Lung microvascular endothelial cell (primary cell): ENCODE measurements at places on chromosomes 1 and 21. TPM values are rescaled to one million over a fixed set of nuclear protein-coding genes. Genes with fewer than 3 reads are reported as not detected.

The C1orf115 gene
- 44.2 and 92.7 TPM in 2 replicates for total RNA-seq

The SIK1 gene
- 0.65 and 4.0 TPM in 2 replicates for total RNA-seq

The CFHR4 gene
- total RNA-seq: not detected in 2 replicates

The BNIPL gene
- total RNA-seq: under 0.01 and 0.20 TPM in 2 replicates

The KIF14 gene
- 1.2 and 3.9 TPM in 2 replicates for total RNA-seq

The CR1L gene
- not detected in 2 replicates for total RNA-seq

The GBP6 gene
- total RNA-seq: not detected in 2 replicates

The DISC1 gene
- total RNA-seq: 3.0 and 4.1 TPM in 2 replicates

The PCSK9 gene
- total RNA-seq: under 0.01 TPM in 1 of 2 replicates, not detected in the other

The TSTD1 gene
- 1.7 and 7.1 TPM in 2 replicates for total RNA-seq

The GUCA2A gene
- not detected in 2 replicates for total RNA-seq

- DNase-seq: no peak
Measured at GRCh38 chr1:39488793-39489566, 2.5 kb upstream of the BMP8A start.

- DNase-seq: peak; percentile 40
Measured at GRCh38 chr1:181126871-181127587, 38.5 kb downstream of the IER5 start.

DNA sequence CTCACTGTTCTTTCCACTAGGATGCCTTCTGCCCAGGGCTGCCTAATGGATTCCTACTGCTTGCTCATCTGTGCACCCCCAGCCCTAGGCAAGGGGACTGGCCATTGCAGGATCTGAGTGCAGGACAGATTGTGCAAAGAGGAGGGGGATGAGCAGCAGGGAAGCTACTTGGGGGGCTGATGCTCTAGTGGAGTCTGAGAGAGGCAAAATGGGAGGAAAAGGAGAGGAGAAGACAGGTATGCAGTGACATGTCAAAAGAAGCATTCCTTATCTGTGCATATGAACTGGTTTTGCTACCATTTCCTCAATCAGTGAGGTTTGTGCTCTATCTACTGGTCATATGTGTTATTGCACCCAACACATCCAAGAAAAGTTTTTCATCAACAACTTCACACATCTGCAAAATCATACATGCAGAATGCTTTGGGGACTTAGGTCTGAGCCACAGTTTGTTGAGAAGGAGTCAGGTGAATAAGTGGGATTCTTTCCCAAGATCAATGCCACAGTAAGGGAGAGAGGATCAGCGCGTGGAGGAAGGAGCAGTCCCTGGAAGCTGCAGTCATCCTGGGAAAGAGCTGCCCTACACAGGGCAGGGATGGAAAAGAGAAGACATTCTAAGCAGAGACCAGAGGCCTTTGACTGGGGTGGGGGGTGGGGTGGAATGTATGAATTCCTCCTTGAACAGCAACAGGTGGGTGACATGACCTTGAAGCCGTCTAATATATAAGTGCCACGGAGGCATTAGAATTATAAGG, 14.4 kb downstream of the SLC5A9 start:
- DNase-seq: peak; percentile 70

DNA sequence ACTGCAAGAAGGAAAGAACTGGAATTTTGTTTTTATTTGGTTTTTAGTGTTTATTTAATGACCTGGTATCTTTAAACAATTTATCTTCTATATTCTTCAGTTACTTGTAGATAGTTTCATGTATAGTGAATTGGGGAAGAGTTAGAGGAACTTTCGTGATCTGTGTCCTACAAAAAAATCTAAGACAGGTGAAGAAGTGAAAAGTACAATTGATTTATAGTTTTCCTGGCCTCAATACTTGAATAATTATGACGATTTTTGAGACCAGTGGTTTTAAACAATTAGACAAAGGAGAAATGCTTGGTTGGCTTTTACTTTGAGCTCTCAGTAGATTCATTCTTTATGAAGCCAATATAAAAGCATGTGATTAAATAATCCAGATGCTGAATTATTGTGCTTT, 7.5 kb downstream of the MIER1 start:
- no peak for DNase-seq

GRCh38 chr1:160045653-160046052, 13.9 kb upstream of the PIGM start:
- DNase-seq: no peak

- DNase-seq: no peak
Measured at GRCh38 chr1:110482662-110483307, 31.8 kb downstream of the PROK1 start.

DNA sequence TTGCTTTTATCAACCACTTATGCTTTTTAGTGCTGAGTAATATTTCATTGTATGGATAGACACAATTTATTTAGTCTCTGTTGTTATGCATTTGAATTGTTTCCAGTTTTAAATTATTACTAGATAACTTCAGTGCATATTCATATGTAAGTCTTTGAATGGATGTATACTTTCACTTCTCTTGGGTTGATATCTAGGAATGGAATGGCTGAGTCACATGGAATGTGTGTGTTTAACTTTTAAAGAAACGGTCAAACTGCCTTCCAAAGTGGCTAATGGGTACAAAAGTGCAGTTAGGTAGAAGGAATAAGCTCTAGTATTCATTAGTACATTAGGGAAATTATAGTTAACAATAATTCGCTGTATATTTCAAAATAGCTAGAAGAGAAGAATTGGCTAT, 82.4 kb downstream of the NPHS2 start:
- DNase-seq: no peak

GRCh38 chr1:2431518-2431917, 19.2 kb upstream of the PEX10 start:
- DNase-seq: no peak

GRCh38 chr21:36700971-36701755, 2.2 kb downstream of the SIM2 start:
- no peak for DNase-seq

GRCh38 chr1:46687093-46687659, 15.5 kb downstream of the TEX38 start:
- DNase-seq: peak; percentile 80

GRCh38 chr1:51600529-51600928, 16.4 kb upstream of the OSBPL9 start:
- no peak for DNase-seq

GRCh38 chr1:247518613-247518891, 17.7 kb downstream of the OR2C3 start:
- DNase-seq: no peak

- DNase-seq: peak; percentile 93
Measured at GRCh38 chr1:154955039-154955717, 721 bp downstream of the PBXIP1 start.

DNA sequence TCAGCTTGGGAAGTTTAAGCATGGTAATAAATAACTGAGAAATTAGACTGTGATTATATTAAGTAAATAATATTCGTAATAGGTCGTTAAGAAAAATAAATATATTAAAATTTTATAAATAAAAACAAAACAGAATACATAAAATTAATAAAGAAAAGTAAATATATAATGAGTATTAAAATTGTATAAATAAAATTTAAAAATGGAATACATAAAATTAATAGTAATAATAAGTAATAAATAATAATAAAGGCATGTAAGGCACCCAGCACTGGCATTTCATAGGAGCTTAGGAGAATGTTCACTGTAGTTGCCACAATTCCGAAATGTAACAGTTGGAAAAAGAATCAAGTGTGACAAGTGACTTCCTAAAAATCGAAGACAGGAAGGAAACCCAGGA, 45.8 kb upstream of the FHAD1 start:
- DNase-seq: no peak

DNA sequence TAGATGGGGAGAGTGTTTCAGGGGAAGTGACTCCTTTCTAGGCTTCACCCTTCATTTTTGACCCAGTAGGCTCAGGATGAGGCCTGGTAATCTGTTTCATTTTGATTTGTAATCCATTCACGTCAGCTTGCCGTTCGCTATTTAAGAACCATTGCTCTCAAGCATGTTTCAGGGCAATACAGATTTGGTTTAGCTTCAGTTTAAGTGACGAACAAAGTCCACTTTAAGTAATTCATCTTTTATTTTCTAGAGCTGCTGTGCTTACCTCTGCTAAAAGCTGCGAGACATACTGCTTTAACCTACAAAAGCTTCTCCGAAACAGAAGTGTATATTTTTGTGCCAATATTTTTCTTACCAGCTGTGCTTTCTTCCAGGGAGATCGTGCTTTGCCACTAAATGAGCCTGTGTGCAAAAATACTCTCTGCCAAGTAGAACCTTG, 8.9 kb upstream of the FMO3 start:
- no peak for DNase-seq

- no peak for DNase-seq
Measured at GRCh38 chr1:84006591-84006990, 7.7 kb upstream of the TTLL7 start.

DNA sequence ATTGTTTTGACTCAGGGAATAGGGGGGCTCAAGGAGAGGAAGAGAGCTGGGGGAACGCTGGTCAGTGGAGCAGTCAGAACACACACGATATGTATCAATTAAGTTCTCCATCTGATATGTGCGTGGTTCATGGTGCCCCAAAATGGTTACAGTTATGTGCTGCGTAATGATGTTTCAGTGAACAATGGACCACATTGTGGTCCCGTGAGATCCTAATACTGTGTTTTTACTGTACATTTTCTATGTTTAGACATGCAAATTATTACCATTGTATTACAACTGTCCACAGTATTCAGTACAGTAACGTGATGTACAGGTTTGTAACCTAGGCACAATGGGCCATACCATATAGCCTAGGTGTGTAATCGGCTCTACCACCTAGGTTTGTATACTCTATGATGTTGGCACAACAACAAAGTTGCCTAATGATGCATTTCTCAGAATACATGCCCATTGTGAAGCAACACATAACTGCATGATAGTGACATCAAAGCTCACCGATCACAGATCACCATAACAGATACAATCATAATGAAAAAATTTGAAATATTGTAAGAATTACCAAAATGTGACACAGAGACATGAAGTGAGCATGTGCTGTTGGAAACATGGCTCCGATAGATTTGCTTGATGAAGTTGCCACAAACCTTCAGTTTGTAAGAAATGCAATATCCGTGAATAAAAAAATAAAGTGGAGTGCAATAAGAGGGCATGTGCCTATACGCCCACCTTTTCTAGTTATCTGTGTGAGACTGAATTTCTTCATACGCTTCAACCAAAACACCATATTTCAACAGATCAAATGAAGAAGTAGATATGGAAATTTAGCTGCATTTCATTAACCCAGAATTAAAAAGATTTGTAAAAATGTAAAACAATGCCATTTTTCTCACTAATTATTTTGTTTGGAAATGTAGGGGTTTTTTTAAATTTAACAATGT, 14.8 kb upstream of the TMEM54 start:
- no peak for DNase-seq

DNA sequence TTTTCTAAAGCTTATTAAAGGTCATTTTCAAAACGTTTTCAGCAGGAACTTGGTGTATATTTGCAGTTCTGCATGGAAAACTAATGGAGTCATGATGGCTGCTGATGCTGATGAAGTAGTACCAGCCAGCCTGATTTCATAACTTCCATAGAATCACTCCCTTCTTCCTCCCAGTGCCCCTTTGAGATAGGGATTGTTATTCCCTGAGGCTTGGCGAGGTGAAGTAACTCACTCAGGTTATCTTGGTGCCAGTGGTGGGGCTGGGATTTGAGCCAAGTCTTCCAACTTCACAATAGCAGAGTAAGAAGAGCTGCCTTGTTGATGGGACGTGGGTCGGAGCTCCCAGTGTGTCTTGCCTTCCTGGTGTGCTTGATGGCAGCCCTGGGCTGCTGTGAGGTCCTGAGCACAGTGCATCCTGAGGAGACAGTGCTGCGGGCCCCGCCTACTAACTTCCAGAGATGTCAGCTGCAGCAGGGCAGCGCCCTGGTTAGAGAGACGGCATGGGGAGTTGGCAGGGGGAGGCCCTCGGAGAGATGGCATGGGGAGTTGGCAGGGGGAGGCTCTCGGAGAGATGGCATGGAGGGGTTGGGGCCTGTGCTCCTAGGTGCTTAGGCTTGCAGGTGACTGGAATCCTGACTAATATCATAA, 92.6 kb downstream of the PCBP3 start:
- no peak for DNase-seq

GRCh38 chr1:71967670-71968069, 314.7 kb downstream of the NEGR1 start:
- DNase-seq: no peak

DNA sequence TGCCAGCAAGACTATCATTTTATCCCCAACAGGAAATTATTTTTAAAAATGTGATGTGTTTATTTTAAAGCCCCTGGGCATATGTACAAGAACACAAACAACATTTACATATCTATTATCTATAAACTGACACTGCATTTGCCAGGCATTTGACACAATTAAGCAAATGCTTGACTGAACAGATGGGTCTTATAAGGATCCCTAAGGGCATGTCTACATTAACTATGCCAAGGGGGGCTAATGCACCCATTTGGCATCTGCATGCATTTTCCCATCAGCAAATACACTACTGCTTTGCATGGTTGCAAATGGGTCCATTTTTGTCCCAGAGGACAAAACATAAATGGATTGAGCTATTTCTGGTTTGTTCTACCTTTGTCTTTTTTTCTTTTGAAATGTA, 884.8 kb upstream of the B3GALT2 start:
- DNase-seq: no peak

DNA sequence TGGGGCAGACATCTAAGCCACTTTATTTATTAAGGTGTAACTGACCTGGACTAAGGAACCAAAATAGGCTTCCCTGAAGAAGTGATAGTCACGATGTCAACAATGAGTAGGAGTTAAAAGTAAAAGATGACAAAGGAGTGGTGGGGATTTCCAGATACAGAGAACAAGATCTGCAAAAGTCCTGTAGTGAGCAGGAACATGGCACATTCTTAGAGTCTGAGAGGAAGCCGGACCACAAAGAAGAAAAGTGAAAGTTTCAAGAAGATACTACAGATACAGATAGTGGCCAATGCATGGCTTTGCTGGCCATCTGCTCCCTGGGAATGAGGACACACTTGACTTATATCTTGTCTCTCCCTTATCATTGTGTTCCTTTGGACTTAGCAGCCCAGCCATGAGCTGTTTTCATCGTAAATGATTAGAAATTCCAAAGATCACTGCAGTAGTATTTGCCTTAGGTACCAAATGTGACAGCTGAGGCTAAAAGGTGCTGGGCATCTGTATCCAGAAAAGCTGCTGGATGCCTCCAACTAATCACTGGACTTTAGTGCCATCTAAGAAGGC, 302.4 kb upstream of the NR5A2 start:
- DNase-seq: no peak

- no peak for DNase-seq
Measured at GRCh38 chr1:10074852-10075730, 42.3 kb downstream of the UBE4B start.

- no peak for DNase-seq
Measured at GRCh38 chr1:242005866-242006535, 7.1 kb upstream of the MAP1LC3C start.

- DNase-seq: no peak
Measured at GRCh38 chr1:85570446-85571180, 9.9 kb upstream of the CCN1 start.
